ENCODE measurements at places on chromosomes 11 and 22. TPM values are rescaled to one million over a fixed set of nuclear protein-coding genes. Genes with fewer than 3 reads are reported as not detected.

The WNT7B gene
- total RNA-seq = not detected

The POTEH gene
- total RNA-seq = not detected

The TTC28 gene
- 55.0 TPM for total RNA-seq

The CHST1 gene
- total RNA-seq = 1.1 TPM

The C11orf16 gene
- total RNA-seq = not detected

The GVQW3 gene
- 1.9 TPM for total RNA-seq

The FOLR2 gene
- total RNA-seq = 65.5 TPM

The TPH1 gene
- not detected for total RNA-seq

The DMC1 gene
- 0.65 TPM for total RNA-seq

The ENTHD1 gene
- not detected for total RNA-seq

DNA sequence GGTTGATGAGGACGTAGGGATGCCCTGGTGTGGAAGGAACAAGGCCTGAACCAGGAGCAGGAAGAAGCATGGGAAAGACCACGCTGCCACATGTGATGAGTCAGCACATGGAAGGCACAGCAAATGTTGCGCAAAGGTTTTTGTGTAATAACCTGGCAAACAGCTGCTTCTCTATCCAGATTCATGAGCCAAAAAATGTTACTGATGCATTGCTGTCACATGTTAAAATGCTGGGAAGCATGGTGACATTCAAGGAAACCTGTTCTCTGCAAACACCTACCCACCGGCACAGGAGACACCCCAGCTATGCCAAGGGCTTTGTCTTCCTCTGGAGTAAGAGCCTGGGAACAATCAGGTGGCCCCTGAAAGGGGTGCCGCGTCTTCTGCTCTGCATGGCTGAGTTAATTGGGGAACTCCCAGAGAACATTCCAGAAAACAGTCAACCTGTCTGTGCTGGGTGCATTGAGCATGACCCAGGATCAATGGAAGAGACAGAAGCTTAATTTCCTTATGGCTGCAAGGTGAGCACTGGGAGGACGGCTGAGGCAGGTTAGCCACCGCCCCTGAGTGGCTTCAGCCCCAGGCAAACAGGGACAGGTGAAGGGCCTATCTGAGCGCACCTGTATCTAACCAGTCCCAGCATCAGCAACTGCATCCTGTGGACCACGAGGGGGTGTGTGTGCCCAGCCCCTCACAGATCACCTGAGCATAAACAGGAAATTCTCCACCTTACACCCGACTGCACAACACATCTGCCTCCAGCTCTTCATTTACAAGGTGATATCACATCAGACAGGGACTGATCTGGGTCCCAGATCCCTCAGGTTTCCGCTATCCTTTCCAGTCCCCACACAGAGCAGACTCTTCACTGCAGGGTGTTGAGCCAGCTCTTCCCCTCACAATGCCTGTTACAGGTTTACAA lies 108.4 kb downstream of the GGTLC2 start:
- DNase-seq = peak; percentile 69

DNA sequence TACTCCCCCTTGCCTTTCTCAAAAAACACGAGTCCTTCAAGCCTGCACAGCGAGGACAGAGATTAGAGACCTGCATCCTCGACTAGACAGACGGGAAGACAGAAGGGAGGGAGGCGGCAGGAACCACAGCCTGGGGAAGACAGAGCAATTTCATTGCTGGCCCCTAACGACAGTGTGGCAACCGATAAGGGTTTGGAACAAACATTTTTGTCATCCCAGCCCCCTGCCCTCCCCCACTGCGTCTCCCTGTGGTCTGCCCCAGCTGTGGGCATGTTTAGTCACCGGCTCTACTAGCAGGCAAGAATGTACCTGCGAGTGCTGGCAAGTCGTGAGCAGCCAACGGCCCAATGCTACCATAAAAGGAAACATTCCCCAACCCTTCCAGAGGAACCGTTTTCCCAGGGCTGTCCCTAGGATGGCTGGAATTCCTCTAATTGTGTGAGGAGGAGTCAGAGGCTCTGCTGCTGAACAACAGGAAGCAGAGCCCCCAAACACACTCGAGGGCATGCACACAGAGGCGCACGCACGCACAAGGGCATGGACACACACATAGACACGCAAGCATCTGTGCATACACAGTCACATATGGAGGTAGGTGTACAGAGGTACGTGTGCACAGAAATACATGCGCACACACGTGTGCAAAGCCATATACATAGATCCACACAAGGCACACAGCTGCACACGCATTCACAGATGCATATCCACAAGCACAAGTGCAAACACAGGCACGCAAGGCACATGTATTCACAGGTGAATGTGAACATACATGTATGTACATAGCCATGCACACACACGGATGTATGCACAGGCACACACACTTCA lies 58.3 kb downstream of the MYH9 start:
- DNase-seq = peak; percentile 89

DNA sequence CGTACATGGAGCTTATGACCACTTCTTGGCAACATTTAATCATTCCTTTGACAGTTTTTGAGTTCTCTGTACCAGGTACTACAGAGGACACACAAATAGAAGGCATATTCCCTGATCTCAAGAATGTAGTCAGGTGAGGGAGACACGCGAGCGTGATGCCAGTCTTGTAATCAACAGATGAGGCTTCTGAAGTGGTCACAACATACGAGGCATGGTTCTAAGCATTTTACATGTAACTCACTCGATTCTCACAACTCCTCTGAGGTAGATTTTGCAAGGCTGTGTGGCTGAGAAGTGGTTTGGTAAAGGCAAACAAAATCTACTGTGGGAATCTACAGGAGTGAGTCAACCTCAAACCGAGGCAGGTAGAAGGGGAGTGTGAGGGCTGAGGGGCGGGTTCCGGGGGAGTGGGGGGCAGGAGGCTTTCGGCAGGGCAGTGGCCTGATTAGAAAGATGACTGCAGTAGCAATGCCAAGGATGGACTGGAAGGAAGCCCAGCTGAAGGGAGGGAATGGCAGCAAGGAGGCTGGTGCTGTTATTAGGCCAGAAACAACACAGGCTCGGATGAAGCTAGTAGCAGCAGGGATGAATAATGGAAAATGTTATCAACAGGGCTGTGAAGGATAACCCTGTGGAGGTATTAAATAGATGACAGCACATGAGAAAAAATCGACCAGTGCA lies 63.8 kb downstream of the ST14 start:
- no peak for DNase-seq

- no peak for DNase-seq
Observed at GRCh38 chr11:2138431-2139122, 612 bp downstream of the IGF2 start.

DNA sequence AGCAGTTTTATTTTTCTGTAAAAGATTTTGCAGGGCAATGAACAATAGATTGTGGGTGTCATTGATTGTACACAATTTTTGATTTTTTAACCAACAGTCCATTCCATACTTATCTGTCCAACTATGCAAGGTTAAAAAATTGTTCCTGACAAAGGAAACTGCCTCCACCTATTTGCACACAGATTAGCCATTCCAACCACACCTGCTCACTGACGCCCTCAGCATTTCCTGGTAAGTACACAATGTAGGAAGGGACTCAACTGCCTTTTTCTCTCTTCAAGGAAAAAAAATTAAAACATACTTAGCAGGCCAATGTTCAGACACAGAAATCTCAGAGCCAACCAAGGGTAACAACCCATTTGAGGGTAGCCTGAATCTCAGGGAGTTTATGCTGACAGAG lies 4.3 kb upstream of the FUT4 start:
- no peak for DNase-seq

GRCh38 chr11:47248304-47248663 lies 330 bp downstream of the ACP2 start:
- DNase-seq = no peak

GRCh38 chr11:69463181-69463994 lies 18.1 kb upstream of the LINC01488 start:
- DNase-seq = peak; percentile 31

DNA sequence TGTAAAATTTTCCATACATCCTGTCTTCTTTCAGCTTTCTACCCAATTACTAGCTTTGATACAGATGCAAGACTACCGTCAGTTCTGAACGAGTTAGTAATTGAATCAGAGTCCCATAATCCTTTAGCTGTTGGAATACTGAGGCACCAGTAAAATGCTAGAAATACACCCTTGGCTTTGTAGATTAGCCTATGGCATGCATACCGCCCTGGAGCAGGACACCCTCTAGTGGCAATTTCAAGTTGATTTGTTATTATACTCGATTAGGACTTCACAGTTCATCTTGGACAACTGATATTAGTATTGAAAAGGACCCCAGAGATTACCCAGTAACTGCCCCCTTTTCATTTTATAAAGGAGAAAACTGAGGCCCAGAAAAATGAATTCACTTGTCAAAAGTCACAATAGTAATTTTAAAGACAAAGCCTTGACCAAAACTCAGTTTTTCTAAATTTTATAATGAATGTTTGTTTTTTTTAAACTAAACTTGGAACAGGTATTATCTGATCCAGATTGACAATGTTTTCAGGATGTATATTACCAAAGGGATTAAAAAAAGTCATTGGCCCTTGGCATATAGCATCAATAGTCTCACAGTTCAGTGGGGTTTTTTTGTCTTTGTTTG lies 72.6 kb downstream of the HIPK3 start:
- peak; percentile 45 for DNase-seq

DNA sequence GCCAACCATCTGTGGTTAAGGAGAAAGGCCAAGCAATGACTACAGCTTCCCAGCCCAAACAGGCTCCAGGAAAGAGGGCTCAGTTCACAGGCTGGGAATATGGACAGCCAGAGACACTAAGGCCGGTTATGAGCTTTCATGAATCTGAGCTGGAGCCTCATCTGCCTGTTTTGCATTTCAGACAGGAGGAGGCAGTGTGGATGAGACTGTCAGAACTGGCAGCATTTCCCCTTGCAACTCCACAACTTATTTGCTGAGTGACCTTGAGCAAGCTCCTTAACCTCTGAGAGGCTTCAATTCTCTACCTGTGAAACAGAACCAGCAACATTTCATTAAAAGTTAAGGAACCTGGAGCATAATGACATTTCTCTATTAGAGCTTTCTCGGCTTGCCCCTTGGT lies 264.0 kb downstream of the ETS1 start:
- no peak for DNase-seq

DNA sequence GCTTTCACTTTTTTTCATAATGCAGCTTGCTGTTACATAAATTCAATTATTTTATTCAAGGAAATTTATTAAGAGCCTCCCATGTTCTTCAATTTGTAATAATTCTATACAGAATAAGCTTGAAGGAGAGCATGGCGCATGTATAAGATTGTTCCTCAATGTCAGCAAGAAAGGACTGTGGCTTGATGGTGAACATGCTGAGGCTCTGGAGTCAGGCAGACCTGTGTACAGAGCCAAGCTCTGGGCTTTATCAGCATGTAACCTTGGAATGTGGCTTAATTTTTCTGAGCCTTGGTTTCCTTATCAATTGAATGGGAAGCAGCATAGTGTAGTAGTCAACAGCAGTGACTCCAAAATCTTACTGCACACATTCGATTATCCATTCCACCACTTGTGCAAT lies 92.4 kb downstream of the JRKL start:
- no peak for DNase-seq

GRCh38 chr11:40273192-40273732 lies 1186.2 kb downstream of the LRRC4C start:
- DNase-seq = no peak

- DNase-seq = no peak
Observed at GRCh38 chr11:36000616-36001190, 56.8 kb downstream of the LDLRAD3 start.

DNA sequence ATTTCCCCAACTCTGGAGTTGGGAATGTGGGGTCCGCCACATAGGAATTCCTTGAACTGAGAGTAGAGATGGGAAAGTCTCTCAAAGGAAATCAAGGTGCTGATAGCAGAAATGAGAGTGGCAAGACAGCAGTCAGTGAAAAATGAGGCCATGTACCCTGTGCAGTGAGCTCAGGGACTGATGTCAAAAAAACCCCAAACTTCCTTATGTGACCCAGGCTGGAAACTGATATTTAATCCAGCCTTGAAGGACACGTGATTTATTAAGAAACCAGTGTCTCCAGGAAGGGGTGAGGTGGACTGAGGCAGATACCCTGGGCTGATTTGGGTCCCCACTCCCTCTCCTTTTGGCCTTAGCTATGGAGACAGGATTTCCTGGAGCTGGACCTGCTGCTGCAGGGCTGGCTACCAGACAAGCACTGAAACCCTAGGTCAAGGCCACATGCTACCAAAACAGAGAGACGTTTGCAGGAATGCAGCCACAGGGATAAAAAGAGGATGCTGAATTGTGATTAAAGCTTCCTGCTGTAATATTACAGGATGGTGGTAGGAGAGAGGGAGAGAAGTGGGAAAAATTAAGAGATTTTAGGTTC lies 25.3 kb upstream of the FCHSD2 start:
- peak; percentile 67 for DNase-seq

DNA sequence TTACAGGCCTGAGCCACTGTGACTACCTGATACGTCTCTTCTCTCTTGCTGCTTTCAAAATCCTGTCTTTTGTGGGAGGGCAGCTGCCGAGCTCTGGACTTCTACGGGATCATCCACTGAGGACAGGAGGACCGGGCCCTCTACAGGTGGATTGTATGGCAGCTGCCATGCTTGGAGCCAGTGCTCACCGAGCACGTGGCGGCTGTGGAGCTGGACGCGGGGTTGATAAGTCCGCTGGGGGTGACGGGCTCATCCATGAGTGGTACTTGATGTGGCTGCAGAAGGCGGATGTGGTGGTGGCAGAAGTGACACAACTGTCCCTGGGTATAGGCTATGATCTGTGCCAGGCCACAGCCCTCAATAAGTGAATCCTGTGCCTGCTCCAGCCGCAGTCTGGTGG lies 1.8 kb upstream of the CYP2D6 start:
- no peak for DNase-seq

- no peak for DNase-seq
Observed at GRCh38 chr11:94700622-94701021, 67.5 kb upstream of the AMOTL1 start.

DNA sequence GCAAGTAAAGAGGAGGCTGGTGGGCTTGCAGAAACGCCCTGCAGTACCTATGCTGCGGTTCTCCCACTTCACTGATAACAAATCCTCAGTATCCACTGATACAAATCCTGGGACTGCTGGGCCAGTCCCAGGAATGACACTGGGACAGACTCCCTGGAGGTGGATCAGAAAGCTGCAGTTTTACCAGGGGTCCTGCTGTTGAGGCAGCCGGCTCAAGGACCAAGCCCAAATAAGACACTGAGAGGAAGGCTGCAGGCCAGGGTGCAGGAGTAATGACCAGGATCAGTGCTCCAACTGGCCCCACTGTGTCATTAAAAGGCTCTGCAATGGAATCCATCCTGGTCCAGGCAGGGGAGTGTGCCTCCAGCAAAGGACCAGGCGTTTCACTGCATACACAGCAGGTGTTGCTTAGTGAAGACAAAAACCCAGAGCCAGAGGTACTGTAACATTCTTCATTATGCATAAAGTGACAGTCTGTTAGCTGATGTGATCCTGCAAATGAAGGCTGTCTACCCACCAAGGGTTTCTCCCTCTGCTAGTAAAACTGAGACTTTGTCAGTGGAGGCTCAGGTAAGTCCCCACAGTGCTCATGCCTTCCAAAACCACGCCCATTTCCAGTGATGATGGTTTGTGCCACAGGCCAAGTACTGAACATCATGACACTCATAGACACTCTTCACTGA lies 1.4 kb upstream of the C22orf39 start:
- DNase-seq = no peak

All from adrenal gland (tissue), 19 donors.